ENCODE measurements at places on chromosomes 7 and 10.

- no peak for DNase-seq
- H3K36me3 ChIP-seq = no peaks in the 10 kb centered on the region
- no peak overlapping the region for H3K4me3 ChIP-seq
- peaks cover 4% of the 10 kb centered on the region for H3K4me1 ChIP-seq
- H3K27ac ChIP-seq = no peak overlapping the region
Measured at GRCh38 chr7:157633465-157634185, 296.8 kb downstream of the DNAJB6 start.

- H3K36me3 ChIP-seq = no peaks in the 10 kb centered on the region
- no peak overlapping the region for H3K27ac ChIP-seq
- no peak for DNase-seq
- H3K27me3 ChIP-seq = peaks cover 2% of the 10 kb centered on the region
- H3K4me3 ChIP-seq = no peak overlapping the region
Measured at GRCh38 chr10:77869626-77870420, 56.7 kb downstream of the DLG5 start.

DNA sequence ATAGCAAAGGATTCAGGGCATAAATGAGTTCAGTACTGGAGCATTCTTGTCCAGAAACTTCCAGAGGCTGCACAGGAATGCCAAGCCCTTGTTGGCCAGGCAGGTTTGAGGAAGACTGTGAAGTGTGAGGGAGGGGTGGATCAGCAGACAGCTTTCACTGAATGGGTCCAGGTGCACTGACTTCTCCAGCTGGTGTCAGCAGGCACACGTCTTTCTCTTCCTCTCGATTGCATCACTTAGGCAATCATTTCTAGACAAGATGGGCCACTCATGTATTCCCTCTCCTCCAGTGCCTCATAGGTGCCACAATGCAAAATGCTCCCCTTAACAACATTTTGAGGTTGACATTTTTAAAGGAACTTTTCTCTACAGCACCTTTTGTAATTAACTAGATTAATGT is 15.6 kb upstream of the PLEKHS1 start:
- H3K4me1 ChIP-seq = no peaks in the 10 kb centered on the region
- no peak for DNase-seq
- H3K36me3 ChIP-seq = peaks cover 3% of the 10 kb centered on the region
- H3K27me3 ChIP-seq = no peaks in the 10 kb centered on the region
- H3K4me3 ChIP-seq = no peak overlapping the region
- no peak overlapping the region for H3K27ac ChIP-seq

- H3K27me3 ChIP-seq = peaks cover 7% of the 10 kb centered on the region
- H3K4me3 ChIP-seq = no peak overlapping the region
- H3K27ac ChIP-seq = no peak overlapping the region
- H3K36me3 ChIP-seq = no peaks in the 10 kb centered on the region
- H3K4me1 ChIP-seq = no peaks in the 10 kb centered on the region
Measured at GRCh38 chr7:35513828-35514227, 181.1 kb downstream of the HERPUD2 start.

All from activated naive CD8-positive, alpha-beta T cell treated with anti-CD3 and anti-CD28 coated beads for 36 hours (primary cell).